ENCODE measurements at places on chromosomes 3 and 15.

DNA sequence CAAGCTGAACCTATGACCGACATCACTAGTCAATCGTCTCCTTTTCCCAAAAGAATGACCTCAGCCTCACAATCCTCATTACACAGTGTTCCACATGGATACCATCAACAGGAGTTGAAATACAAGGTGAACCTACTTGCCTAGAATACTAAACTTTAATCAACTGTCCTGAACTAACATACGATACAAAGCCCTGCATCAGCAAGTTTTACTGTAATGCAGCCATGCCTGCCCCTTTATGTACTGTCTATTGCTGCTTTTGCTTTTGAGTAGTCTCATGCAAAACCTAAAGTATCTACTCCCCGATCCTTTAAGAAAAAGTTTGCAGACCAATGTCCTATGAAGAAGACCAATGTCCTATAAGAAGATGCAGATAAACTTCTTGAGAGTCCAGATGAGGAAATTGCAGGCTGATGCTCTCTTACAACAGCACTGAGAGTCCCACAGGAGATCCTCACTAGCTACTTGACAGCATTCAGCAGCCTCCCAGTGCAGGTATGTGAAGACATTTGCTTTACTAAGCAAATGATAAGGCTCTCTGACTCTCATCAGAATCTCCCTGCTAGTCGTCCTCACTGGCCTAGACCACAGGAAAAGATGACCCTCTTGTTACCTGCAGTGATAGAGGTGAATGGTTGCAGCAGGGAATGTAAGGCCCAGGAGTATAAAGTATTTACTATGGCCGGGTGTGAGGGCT, 23.6 kb downstream of the SUCLG2 start:
- no peak for DNase-seq

DNA sequence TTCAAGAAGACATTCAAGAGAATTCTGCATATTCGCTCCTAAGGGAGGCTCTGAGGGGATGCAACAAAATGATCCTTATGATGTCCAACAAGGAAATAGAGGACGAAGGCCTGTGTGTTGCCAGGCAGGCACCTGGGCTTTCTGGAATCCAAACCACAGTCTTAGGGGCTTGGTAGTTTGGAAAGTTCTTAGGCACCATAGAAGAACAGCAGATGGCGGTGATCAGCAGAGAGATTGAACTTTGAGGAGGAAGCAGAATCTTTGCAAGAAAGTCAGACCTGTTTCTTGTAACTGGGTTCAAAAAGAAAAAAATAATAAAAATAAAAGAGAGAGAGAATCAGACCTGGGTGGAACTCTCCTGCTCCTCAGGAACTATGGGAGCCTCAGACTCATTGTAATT, 11.7 kb upstream of the ATG7 start:
- DNase-seq: no peak

DNA sequence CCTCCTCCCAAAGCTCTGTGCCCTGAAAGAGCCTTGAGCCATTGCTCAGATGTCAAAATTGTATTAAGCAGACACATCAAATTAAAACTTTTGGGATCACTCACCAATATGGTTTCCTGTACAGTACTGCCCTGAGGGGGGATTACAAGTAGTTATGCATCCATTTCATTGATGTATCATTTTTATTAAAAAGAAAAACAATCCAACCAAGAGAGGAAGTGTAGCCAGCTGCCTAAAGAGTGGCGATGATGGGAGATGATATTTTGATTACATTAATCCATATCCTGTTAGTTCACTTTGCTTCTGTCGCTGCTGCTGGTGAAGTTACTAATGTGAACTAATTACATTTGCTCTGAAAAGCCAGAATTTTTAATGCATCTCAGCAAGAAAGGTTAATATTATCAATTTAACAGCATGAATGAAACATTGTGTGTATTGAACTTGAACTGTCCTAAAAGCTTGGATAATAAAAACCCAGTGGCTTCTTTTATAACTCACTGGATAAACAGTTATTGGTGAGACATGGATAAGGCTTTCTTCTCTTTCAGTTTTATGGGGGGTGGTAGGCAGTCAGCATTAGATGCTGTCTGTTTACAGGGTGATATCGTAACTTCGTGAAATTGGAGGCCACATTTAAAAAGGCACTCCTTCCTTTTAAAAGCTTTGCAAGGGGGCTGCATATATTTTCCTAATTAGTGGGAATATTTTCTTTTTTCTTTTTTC, 87.7 kb downstream of the IGF1R start:
- DNase-seq: no peak

GRCh38 chr3:166462891-166463470, 625.8 kb upstream of the BCHE start:
- no peak for DNase-seq

GRCh38 chr3:17054301-17054981, 169.7 kb downstream of the PLCL2 start:
- DNase-seq: no peak

GRCh38 chr3:142943870-142944269, 19.6 kb downstream of the PAQR9 start:
- no peak for DNase-seq

DNA sequence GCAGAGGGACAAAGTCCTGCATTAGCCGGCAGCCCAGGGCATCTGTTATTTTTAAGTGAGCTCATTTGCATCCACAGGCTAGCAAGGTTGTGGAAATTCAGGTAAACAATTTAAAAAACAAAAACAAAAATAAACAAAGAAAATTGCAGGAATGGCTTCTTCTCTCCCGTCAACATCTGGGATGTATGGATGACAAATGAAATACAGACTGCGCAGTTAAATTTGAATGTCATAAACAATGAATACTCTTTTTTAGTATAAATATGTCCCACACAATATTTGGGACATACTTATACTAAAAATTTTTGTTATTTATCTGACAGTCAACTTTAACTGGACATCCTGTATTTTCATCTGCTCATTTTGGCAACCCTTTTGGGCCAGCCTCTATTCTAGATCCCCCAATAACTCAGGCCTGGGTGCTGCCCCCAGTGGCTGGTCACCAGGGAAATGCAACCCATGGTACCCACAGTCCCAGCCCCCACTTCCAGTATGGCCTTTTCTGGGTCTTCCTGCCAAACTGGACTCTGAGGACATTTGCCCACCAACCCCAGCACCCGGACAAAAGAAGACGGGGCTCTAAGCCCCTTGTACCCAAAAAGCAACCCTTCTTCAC, 12.7 kb downstream of the GRM2 start:
- DNase-seq: no peak

- no peak for DNase-seq
Measured at GRCh38 chr3:107411056-107411455, 33.8 kb downstream of the CCDC54 start.

GRCh38 chr15:41981371-41982132, 9.2 kb upstream of the EHD4 start:
- no peak for DNase-seq

GRCh38 chr3:140207541-140207940, 272.6 kb downstream of the CLSTN2 start:
- DNase-seq: no peak

DNA sequence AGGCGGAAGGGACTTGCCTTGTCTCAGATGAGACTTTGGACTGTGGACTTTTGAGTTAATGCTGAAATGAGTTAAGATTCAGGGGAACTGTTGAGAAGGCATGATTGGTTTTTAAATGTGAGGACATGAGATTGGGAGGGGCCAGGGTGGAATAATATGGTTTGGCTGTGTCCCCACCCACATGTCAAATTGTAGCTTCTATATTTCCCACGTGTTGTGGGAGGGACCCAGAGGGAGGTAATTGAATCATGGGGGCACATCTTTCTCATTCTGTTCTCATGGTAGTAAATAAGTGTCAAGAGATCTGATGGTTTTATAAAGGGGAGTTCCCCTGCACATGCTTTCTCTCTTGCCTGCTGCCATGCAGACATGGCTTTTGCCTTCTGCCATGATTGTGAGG, 89.2 kb downstream of the CGGBP1 start:
- no peak for DNase-seq

GRCh38 chr15:69903470-69904469, 193.9 kb downstream of the TLE3 start:
- DNase-seq: no peak

DNA sequence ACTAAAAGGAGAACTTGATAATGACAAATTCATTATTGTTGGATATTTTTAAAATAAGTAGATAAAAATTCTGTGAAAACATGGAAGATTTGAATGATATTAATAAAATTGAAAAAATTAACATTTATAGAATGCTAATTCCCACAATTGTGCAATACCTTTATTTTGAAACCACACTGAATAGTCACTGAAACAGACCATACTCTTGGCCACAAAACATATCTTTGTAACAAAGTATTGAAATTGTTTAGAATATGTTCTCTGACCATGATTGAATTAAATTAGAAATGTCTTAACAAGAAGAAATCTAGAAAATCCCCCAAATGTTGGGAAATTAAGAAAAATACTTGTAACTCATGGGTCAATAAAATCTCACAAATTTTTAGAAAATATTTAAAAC, 49.2 kb downstream of the ARHGAP11B start:
- no peak for DNase-seq

DNA sequence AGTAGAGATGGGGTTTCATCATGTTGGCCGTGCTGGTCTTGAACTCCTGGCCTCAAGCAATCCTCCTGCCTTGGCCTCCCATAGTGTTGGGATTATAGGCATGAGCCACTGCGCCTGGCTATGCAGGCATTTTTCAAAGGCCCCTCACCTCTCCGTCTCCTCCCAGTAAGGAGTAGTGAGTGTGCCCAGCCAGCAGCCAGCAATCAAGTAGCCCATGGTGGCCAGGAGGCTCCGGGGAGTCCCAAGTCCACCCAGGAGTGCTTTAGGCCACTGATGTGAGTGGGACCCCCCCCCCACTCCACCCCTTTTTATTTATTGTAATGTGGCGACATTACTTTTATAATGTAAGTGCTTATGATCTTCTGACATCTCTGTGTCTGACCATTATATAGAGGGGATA, 8.1 kb downstream of the ISG20 start:
- DNase-seq: no peak

DNA sequence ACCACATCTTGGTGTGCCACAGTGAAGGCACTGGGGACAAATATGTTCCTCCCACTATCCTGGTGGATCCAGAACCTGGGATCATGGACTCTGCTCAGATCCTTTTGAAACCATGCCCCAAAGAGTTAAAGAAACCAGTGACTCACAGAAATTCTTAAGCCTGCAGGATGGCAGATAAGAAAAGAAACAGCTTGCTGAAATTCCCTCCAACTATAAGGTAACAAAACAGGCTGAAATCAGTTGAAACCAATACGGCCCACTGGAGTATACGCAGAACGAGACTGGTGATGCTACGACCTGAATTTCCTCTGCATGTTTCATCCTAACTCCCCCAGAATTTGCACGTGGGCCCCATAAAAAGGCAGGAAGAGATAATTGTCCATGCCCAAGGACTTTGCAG, 209.6 kb downstream of the TJP1 start:
- DNase-seq: no peak

DNA sequence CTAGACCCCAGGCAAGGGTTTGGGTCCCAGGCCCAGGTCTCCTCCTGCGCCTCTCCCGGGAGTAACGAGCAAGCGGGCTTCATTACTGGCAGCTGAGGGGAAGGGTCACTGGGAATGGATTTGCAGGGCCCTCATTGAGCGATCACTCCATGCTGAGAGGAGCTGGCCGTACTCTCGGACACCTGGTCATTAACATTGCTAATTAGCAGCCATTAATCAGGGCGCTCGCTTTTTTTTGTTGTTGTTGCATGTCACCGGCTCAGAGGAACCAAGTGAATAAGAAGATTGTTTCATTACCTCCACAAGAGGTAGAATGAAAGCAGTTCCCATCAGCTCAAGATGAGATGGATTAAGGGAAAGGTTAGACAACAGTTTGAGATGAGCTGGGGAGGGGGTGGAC, 293.0 kb upstream of the ATP11B start:
- DNase-seq: no peak

- no peak for DNase-seq
Measured at GRCh38 chr3:55309336-55309735, 177.8 kb downstream of the WNT5A start.

- DNase-seq: no peak
Measured at GRCh38 chr3:113210604-113211329, 590 bp upstream of the BOC start.

- DNase-seq: no peak
Measured at GRCh38 chr15:90529011-90529370, 732 bp upstream of the CRTC3 start.

DNA sequence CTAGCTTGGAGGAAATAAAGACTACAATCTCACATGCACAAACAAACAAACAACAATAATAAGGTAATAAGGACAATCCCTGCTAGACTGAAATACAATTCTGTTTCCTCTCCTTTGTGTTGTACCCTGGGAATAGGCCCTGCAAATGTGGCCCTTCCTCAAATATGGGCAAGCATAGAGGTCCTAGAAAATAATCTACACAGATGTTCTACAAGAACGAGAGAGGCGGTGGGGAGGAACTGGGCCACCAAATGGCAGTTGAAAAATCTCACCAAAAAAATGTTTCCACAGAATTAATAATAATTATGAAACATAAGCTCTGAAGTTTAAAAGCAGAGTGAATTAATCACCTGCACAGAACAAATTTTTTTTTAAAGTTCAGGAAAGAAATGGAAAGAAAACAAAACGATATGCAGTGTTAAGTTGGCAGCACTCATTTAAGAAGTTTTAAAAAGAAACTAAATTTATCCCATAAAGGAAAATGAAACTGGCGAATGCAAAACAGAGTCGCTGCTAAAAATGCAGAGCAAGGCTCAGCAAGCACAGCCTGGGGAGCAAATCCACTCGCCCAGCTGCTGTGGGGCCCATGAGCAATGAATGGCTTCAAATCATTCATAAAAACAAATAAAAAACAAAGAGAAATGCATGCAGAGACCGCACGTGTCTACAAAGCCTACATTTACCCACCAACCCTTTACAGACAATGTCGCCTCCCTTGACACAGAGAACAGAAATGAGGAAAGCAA, 475.4 kb downstream of the OCA2 start:
- no peak for DNase-seq

DNA sequence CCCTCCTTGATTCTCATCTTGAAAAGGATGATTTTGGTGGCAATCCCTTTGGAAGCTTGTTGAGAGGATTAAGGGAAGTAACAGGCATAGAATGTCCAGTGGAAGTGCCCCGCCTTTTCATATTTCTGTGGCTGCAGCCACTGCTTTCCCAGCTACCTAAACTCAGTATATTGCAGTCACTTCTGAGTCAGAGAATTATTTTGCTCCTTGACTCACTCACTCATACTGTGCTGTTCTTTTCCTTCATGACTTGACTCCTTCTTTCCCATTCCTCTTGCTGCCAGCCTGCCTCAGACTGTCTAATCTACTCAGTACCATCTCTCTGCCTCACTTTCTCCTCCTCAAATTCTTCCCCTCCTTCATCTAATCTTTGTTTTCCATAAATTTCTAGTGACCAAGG, 26.5 kb upstream of the POLR2M start:
- DNase-seq: no peak

GRCh38 chr3:79286882-79287281, 480.9 kb downstream of the ROBO1 start:
- no peak for DNase-seq

Data from CD4-positive, alpha-beta T cell treated with Interleukin-2 at 100 ng/mL for 4 hours (primary cell).